ENCODE measurements at places on chromosomes 2 and 18.

GRCh38 chr2:20077411-20077940 is 26.0 kb upstream of the LAPTM4A start:
- no peak for DNase-seq

GRCh38 chr18:10511236-10511635 is 14.6 kb upstream of the NAPG start:
- DNase-seq: no peak

DNA sequence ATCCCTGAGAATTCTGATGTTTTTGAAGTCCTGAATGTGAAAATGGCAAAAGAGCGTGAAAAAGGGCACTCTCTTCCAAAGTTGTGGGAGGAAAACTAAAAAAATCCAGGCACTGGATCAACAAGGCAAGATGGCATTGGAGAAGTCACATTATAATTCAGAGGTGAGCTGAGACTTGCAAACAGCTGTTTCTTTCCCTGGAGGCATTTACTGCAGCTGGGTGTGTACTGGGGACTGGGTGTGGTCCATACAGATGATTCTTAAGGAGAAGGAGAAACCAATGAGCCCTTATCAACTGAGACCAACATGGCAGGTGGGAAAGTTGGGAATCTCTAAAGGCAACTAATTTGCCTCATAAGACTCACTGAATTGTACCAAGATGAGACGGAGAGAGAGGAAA is 313.9 kb downstream of the TRIB2 start:
- no peak for DNase-seq

- no peak for DNase-seq
Observed at GRCh38 chr18:63470751-63471150, 6.0 kb upstream of the SERPINB5 start.

- peak; percentile 69 for DNase-seq
Observed at GRCh38 chr2:100427627-100428258, 10.3 kb upstream of the CHST10 start.

DNA sequence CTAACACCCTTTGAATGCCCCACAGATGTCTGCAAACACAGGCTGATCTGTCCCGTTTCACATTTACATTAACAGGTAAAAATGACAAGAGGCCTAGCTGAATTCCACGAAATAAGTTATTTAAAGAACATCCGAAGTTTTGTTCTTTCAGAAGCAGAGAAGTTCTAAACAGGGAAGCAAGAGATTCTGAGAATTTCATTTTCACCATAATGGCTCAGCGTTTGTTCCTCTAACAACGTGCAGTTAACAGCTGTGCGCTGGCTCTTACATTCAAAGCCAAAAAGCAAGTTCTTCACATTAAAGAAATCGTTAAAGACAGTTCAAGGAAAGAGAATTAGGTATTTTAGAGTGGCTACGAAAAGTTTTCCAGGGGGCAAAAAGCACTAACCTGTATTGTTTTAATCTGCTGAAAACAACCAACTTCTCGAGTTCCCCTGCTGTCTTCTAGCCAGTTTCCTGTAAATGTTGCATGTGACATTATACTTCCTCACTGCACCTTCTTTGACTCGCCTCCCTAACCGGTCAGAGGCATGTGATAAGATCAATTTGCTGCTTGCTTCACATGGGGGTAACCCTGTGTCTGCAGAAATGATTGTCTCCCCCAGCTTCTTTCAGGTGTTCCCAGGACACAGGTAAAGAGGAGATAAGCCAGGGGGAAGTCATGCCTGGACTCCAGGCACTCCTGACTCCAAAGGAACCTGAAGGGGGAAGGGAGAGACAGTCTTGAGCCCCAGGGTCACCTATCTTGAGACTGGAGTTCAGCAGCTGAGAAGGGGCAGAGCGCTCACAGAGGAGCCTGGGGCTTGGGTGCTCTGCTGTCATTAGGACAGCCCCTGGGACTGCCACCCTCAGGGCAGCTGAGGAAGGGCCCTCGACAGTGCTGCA is 36.8 kb upstream of the WIPF1 start:
- no peak for DNase-seq

DNA sequence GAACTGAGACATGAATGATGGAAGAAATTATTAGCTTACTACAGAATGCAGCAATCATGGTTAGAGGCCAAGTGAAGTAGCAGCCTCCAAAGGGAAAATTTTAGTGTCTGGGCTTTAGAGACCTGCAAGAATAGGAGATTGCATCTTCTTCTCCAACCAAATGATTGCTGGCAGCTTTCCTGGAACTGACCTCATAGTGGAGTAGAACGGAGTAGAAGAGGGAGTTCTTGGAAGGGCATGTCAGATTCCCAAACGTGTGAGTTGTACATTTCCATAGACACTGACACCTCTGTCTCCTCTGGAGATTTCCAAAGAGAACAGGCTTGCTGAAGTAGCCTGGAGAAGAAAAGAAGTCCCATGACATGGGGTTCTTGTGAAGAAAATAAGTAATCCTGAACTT is 169.8 kb upstream of the ERBB4 start:
- no peak for DNase-seq

GRCh38 chr2:28375742-28376631 is 16.7 kb upstream of the FOSL2 start:
- DNase-seq: no peak

GRCh38 chr2:102606353-102606752 is 13.0 kb upstream of the SLC9A2 start:
- DNase-seq: no peak

GRCh38 chr18:79527656-79528315 is 132.1 kb downstream of the NFATC1 start:
- DNase-seq: no peak

DNA sequence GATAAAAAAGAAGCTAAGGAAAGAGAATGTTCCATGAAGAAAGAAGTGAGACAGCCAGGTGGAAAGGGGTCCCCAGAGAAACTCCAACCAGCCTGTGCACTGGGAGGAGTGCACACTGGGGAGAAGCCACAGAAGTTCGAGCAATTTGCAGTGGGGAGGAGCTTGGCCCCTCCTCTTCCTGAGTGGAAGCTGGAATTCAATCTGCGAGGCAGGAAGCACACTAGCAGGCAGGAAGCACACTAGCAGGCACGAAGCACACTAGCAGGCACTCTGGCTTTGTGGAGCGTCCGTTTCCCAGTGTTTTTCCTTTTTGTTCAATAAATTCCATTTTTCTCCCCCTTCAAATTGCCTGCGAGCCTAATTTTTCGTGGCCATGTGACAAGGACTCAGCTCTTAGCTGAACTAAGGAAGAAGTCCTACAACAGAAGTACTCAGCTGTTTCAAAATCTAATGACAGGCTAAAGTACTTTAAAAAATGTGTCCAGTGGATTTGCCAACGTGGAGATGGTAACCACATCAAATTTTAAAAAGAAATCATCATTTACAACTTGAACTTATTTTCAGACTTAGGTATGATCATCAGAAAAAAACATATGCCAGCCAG is 21.4 kb upstream of the SPIRE1 start:
- DNase-seq: peak; percentile 67

DNA sequence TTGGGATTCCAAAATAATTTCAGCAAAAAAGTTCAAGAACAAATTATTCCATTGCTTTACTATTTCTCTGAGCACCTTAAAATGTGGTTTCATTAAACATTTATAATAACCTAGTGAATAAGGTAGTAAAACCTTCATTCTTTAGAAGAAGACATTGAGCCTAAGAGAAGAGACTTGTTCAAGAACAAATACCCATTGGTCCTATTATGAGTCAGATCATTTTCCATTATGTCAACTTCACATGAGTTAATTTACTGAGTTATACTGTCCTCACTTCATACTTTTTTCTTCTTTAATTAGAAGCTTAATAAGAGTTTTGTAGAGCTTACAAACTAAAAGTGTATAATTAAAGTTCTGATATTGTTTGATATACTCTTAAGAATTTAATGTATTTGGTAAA is 5.5 kb downstream of the ANKRD62 start:
- DNase-seq: no peak

GRCh38 chr18:28004606-28005005 is 172.3 kb downstream of the CDH2 start:
- DNase-seq: no peak

DNA sequence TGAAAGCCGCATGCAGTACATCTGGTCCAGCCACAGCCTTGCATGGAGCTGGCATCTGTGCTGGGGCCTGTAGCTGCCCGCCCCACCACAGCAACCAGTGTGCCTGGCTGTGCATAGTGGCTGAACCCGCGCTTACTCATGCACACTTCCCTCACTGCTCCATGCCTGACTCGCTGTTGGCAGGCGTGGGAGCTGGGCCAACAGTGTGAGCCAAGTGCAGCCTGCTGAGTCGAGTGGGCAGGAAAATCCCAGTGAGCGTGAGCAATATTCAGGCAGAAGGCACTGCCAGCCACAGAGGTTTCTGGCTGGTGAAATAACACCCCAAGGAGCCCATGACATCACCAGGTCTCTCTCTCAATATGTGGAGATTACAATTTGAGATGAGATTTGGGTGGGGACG is 1674.1 kb upstream of the TMEFF2 start:
- DNase-seq: no peak

DNA sequence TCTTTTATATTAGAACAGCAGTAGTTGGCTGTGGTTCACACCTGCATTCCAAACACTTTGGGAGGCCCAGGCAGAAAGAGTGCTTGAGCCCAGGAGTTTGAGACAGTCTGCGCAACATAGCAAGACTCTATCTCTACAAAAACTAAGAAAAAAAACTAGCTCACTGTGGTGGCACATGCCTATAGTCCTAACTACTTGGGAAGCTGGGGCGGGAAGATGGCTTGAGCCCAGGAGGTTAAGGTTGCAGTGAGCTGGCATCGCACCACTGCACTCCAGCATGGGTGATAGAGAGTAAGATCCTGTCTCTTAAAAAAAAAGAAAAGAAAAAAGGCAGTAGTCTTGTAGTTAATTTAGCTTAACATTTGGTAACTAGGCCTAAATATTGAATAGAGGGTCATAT is 136.6 kb downstream of the AGPS start:
- no peak for DNase-seq

DNA sequence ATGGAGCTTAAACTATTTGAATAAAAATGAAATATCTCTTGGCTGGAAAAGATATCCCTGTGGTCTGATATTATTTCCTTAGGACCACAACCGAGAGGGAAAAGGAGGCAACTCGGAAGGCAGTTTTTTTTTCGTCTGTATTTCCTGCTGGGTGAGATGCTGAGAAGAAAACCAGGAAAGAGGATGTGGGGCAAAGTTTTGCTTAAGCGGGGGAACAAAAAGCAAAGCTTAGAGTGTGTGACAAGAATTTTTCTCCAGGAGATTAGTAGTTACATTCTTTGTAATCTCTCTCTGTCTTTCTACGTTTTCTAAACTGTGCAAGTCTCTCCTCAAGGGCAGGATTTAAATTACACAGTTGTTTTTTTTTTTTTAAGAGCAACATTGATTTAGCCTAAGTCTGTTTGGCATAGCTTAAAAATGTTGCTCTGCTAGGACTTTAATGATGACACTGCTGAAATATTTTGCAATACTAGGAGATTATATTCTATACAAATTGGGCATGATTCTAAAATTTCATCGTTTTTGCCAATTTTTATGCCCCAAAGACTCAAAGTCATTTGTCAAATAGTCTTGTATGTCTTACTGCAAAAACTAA is 258.5 kb downstream of the KCNS3 start:
- no peak for DNase-seq

DNA sequence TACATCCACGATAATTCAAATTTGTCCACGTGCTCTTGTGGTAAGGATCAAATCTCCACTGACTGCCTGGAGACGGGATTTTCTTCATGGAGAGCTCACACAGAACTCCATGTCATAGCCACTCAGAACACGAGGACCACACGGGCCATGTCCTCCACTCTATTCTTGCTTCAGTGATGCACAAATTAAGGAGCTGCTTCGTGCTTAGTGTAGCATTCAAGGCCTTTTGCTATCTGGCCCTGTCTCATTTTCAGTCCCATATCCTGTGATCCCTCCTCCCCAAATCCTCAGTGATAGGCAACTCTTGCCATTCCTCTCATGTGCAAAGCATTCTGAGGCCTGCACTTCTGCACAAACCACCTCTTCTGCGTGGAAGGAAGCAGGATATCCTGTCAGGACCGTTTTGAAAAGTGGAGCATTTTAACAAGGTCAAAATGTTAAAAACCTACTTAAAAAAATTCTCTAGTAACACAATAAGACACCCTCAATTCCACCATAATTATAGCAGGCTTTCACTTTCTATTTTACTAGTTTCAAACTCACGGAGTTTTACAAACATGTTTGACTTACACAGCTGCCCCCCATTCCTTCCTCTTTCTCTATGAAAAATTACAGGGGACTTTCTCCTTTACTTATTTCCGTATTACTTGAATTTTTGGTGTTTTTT is 35.2 kb downstream of the ST3GAL5 start:
- no peak for DNase-seq

GRCh38 chr2:48883661-48884060 is 128.1 kb upstream of the LHCGR start:
- no peak for DNase-seq

DNA sequence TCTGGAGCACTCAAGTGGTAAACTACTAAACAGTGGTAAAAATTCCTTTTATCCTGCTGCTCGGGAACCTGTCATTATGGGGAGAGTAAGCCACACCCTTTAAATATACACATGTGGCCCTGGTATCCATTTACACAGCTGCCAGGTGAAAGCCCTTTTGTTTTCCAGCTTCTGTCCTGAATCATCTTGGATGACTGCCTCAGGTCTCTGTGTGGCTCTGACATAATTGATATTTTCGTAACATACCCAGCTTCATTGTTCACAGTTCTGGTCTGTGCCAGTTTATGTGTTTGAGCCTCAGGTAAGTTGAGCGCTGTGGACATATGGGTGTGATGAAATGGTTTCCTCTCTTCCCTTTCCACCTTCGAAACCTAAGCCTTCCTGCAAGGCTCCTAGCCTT is 15.7 kb upstream of the TTC39C start:
- no peak for DNase-seq

DNA sequence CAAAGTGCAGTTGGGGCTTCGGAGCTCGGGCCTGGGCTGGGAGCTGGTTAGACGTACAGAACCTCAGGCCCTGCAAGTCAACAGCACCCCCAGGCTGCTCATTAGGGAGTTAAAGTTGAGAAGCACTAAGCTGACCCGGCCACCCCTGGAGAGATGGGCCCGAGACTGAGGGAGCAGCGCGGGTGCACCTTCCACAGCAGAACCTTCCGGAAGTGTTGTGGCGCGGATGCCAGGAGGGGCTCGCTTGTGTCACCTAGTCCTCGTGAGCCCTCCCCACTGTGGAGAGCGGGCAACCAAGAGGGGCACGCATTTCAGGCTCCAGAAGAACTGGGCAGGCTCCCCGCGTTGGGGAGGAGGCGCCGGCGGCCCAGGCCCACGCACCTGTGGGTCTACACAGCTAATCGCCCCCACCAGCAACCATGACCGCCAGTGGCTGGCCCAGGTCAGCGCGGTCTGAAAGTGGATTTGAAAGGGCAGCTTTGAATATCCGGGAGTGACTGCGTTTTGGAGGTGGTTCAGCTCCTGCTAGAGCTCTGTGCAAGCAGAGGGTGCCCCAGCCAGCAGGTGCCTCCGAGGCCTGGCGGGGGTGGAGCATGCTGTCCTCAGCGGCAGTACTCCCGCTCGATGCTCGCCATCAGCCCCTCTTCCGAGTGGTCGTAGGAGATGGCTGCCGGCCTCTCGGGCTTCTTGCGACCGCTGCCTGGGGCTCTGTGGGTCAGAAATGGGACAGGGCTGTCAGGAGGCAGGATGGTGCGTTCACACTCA is 15.1 kb downstream of the KLF11 start:
- DNase-seq: no peak

GRCh38 chr2:81976998-81977397 is 1672.4 kb upstream of the LRRTM1 start:
- DNase-seq: no peak
